ENCODE measurements at places on chromosomes 6 and 20.

DNA sequence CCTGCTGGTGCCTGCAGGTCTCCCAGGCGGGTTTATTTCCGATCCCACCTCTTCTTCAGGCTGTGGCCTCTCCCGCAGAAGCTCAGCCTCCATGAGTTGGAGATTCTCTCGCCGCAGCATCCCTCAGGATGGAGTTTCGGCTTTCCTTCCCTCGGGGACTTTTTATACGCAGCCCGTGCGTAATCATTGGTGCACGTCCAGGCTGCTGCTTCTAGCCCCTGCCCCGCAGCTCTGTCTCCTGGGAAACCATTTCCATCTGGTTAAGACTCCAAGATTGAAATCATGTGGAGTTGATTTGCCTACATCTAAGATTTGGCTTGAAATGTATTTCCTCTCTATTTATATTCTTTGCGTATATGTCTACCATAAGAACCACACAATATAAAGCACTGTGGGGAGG lies 46.7 kb upstream of the CARMIL1 start:
- no peak for DNase-seq

GRCh38 chr6:169692516-169692915 lies 9.3 kb downstream of the WDR27 start:
- DNase-seq = no peak

DNA sequence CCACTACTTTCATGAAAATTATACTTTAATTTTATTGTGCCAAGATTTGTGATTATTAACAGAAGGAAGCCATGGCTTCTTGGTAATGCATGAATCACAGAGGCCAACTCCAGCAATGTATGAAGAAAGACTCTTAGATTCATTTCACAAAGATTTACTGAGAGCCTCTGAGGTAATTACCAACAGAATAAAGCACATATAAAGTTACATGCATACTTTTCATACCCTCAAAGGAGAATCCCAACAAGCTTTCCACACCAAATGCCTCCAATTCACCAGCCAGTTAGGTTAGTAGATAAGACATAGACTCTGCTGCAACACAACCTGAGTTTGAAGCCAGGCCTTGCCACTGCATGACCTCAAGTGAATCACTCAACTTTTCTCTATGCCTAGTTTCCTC lies 41.9 kb downstream of the HBS1L start:
- DNase-seq = no peak

- peak; percentile 31 for DNase-seq
Observed at GRCh38 chr6:13289789-13290318, 38.5 kb downstream of the TBC1D7 start.

DNA sequence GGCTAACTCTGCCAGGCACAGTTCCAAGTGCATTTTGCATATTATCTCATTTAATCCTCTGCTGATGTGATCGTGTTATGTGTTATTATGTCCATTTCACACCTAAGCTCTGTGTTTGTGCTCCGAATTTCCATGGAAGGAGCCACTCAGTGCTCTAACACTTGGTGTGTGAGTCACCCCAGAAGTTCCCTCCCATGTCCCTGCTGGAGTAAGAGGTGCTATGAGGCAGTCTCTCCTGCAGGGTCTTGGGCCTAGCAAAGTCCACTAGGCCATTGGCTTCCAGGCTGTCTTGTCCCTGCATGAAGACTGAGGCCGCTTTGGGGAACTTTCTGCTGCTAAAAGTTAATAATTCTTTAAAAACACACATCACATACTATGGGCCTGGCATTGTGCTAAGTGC lies 405.9 kb upstream of the SULF2 start:
- peak; percentile 71 for DNase-seq

GRCh38 chr20:2293971-2294370 lies 1.8 kb upstream of the TGM3 start:
- no peak for DNase-seq

DNA sequence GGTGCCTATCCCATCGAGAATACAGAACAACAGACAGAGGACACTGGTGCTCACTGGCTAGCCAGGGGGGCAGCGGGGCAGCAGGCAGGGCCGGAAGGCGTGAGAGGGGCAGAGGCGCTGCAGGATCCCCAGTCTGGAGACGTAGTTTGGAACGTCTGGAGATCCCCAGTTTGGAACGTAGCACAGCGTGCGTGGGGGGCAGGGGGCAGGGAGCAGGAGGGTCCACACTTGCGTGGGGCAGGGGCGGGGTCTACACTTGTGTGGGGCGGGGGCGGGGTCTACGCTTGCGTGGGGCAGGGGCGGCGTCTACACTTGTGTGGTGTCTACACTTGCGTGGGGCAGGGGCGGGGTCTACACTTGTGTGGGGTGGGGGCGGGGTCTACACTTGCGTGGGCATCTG lies 107.2 kb downstream of the DACT2 start:
- no peak for DNase-seq

- DNase-seq = peak; percentile 73
Observed at GRCh38 chr6:16762550-16763477, 1.6 kb upstream of the ATXN1 start.

DNA sequence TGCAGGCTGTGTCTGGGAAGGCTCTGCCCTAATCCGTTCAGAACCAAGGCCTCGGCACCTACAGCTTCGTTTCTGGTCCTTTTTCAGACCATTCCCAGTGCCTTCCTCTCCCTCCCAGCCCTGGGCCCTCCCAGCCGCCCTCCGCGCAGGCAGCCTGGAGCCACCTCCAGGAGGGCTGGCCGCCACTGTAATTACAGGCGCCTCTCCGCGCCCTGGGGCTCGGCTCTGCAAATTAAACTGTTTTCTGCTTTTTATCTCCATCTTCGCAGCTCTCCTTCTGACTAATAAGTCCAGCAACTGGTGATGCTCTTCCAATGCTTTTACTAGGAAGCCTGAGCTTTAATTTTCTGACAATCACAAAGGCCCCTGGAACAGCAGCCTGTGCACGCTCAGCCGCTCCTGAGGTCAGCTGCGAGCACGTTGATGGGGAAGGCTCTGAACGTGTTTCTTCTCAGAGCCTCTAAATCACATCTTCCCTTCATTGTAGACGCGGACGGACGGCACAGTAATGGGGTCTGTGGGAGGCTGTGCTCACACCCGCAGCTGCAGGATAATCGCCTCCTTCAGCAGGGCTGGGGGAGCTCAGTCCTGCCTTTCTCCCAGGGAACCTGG lies 194.6 kb downstream of the DLL1 start:
- DNase-seq = peak; percentile 83

DNA sequence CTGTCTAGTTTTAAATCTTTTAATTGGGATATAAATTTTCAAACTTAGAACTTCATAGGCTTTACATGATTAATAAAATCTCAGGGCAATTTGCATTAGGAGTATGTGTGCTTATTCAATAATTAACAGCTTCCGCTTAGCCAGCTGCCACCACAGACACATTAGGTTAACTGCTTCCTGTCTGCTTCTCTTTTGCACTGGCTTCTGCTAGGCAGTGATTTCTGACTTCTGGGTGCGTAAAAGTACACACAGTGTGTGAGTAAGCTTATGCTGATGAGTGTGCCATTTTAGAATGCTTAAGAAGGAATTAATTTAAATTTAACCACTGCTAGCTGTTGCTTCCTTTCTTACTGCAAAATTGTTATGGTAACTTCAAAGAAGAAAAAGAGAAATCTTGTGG lies 73.9 kb downstream of the F13A1 start:
- DNase-seq = no peak

DNA sequence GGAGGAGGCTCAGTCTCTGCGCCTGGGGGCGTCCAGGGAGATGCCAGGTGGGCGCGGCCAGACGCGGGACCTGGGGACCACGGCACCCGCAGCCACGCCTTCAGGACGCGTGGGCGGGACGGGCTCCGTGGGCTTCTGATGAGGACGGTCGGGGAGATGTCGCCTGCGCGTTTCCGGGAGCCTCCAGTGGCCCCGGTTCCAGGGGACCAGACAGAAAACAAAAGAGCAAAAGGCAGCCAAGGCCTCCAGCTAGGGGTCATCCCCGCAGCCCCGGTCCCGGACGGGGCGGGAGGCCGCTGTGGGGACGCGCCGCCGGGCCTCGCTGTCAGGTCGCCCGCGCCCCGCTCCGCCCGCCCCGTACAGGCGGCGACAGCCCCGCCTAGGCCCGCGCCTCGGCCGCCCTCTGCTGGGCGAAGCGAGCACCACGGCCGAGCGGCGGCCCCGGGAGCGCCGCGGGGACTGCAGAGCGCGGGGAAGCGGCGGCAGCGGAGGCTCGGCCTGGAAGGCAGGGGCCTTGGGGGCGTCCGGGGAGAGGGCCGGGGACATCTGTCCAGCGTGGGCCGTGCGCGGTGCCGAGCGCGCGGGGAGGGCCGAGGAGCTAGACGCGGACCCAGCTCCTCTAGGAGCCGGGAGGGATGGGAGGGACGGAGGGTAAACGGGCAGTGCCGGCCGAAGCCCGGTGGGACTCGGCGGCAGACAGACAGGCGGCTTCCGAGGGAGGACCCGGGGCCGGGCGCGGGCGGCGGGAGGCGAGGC lies 48.7 kb downstream of the TMEM242 start:
- DNase-seq = peak; percentile 86

GRCh38 chr6:81690073-81690472 lies 62.4 kb downstream of the TENT5A start:
- DNase-seq = no peak

DNA sequence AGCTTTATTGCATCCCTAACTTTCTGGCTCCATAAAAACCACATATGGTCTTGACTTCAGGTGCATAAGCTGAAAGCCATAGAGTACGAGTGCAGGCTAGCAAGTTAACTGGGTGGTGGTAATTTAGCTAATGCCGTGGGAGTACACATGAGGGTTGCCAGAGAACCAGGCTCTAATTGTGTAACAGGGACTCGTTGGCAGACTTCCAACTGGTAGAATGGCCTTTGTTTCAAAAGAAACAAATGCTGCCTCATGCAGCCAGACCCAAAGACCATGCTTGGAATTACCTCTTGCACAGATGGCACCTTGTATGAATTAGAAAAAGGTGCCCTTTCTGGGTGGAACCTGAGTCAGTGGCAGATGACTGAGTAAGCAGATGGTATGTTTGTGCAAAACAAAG lies 73.2 kb downstream of the LY86 start:
- DNase-seq = peak; percentile 33

DNA sequence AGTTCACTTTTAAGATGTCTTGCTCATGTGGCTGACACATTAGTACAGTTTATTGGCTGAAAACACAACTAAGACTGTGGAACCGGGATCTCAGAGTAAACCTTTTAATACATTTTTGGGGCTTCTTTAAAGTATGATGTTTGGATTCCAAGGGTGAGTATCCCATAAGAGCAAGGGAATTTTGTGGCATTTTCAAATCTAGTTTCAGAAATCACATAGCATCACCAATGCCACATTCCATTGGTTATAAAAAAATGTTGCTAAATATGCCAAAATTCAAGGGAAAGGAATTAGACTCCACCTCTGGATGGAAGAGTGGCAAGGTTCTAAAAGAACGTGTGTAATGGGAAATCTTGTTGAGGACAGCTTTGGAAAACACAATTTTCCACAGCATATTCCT lies 338.6 kb downstream of the COL12A1 start:
- DNase-seq = no peak

DNA sequence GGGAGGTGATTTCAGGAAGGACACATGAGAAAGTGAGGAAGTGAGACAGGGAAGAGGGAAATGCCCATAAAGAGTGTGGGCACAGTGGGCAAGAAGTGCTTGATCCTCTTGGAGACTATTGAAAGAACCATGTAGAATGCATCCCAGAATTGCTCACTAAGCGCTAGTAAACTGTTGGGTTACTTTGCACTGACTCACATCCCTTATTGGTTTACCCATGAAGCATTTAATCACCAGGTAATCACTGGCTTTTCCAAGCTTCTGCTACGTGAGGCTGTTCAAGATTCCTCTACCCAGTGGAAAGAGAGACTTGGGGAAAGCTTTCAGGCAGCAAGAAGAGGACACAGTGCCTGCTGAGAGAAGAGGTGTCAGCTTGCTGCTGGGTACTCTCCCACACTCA lies 410.0 kb upstream of the JAG1 start:
- no peak for DNase-seq

DNA sequence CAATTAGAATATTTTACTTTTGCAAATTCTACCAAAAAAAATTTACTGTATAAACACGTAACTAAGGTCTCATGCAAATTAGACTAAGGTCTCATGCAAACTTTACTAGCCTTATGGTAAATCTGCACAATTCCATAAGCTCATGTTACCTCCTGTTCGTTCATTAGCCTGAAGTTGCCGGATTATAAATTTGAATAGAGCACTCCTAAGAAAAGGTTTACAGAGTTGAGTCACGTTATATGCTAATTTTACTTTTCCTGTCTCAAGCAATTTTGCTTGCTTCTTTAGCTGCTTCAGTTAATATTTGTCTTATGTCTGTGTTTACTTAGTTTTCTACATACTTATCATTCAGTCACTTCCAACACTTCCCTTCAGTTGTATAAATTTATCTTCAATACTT lies 1434.0 kb upstream of the EYS start:
- DNase-seq = no peak

Measured in islet precursor cell (in vitro differentiated cells).